H1 (cell line): ENCODE measurements at places on chromosomes 2 and 18. TPM values are rescaled to one million over a fixed set of nuclear protein-coding genes. Genes with fewer than 3 reads are reported as not detected.

PPP1R1C gene
- 2.5 and 5.3 TPM in 2 replicates for total RNA-seq

GREB1L gene
- 0.31 and 0.34 TPM in 2 replicates for total RNA-seq

TPO gene
- not detected in 2 replicates for total RNA-seq

DNA sequence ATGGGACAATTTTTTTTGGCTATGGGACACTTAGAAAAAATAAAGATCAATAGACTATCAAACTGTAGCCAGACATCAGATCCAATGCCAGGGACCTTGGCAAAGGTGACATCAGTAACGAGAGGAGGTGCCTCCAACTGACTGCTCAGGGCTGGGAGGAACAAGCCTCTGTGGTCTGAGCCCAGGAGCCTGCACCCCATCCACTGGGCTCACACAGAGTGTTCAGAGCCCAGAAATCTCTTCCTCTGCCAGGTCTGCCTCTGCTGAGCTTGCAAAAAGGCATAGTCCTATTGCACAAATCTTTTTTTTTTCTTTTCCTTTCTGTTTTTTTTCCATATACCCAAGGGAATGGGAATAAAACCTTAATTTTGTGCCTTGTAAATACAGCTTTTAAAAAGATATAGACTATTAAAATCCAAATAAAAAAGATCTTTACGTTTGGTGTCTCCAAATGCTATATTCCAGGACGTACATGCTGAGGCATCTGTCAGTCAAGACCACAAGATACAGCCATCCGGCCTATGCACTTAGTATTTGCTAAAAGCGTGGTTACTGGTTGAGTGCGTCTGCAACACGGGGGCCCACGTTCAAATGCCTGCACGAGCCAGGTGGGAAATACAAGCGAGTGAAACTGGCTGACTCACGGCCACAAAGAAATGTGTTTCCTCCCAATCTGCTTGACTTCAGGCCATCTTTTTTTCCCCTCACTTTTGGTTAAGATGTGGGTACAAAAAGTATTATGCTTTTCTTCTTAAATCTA is 7.8 kb upstream of the ARHGAP25 start:
- H3K4me3 ChIP-seq: no peak overlapping the region
- H3K27ac ChIP-seq: no peak overlapping the region
- DNase-seq: no peak
- H3K36me3 ChIP-seq: no peaks in the 10 kb centered on the region

DNA sequence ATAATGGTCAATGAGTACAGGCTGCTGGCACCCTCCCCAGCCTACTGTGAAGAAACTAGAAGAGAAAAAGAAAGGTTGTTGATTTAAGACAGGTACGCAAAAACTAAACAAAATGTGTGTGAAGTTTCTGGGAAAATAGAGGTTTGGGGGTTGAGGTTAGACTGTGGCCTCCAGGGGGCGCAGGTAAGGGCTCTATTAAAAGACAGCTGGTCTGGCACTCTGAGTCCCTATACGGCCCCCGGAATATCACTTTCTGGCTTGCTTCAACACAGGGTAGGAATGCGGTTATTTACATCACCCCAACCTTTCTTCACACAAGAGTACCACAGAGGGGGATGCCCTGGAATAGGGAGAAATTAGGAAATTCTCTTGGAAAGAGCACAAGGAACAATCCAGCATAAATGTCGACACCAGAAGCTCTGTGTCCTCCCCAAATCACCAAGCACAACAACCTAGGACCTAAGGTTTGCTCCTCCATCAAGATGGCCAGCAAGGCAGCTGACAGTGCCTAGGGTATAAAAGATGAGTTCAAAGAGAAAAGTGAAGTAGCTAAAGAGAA is 480.8 kb upstream of the KLHL29 start:
- peak; percentile 84 for DNase-seq
- no peak overlapping the region for H3K4me3 ChIP-seq
- H3K27ac ChIP-seq: no peak overlapping the region

DNA sequence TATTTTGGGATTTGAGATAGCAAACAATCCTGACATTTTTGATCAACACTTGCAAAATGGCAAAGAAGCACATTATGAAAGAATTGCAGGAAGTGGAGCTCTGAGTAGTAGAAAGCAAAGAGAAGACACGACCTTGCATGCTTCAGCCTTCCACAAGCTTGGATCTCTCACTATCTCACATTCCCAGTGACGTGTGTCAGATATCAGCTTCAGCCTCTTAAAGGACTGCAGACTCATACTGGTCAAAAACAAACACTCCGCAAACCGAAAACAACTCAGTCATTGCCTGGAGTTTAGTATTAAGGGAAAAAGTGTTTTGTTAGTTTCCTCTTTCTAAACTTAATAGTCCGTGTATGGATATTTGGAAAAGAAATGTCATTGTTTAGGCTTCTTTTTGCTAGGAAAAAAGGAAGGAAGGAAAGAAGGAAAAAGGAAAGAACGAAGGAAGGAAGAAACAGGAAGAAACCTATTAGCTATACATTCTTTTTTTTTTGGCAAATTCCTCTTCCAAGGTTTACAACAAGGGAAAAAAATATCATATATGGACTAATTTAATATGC is 32.6 kb upstream of the SLC40A1 start:
- no peak for DNase-seq
- H3K27me3 ChIP-seq: no peaks in the 10 kb centered on the region
- no peak overlapping the region for H3K27ac ChIP-seq
- no peaks in the 10 kb centered on the region for H3K36me3 ChIP-seq
- no peak overlapping the region for H3K4me3 ChIP-seq
- H3K4me1 ChIP-seq: no peaks in the 10 kb centered on the region

DNA sequence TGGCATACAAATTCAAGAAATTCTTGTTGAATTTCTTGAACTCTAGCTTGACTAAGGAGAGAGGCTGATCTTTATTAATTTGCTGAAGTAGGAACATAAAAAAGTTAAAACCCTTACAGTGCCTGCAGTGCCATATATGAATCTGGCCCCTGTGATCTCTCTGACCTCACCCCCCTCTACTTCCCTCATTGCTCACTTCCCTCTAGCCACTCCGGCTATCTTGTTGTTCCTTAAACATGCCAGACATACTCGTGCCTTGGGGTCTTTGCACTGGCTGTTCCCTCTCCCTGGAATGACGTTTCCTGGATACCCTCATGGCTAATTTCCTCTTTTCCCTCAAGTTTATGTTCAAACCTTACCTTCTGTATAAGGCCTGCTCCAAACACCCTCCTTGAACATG is 246.3 kb upstream of the SIX2 start:
- H3K36me3 ChIP-seq: no peaks in the 10 kb centered on the region
- DNase-seq: no peak
- no peaks in the 10 kb centered on the region for H3K27me3 ChIP-seq
- H3K27ac ChIP-seq: no peak overlapping the region
- peaks cover 24% of the 10 kb centered on the region for H3K4me1 ChIP-seq

DNA sequence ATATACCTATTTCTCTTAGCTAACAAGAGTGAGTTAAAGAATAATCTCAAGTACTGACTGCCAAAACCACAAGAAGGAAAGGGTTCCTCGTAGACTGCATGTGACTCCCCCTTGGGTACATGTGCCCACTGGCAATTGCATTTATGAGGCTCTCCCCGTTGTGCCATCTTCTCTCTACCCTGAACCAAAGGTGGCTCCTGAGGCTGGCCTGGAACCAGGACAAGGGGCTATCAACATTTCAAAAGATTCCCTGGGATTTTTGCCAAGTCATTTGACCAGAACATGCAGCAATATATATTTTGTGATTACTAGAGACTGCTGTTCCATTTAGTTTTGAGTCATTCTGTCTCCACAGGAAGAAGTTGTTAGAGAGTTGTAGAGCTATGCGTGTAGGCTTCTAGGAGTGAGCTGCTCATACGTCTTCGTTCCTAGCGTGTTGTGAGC is 45.8 kb downstream of the LAMA3 start:
- H3K27ac ChIP-seq: no peak overlapping the region
- H3K4me3 ChIP-seq: no peak overlapping the region
- no peak for DNase-seq
- no peaks in the 10 kb centered on the region for H3K27me3 ChIP-seq

- no peaks in the 10 kb centered on the region; the same call in 1 of the 2 replicates for H3K4me1 ChIP-seq
- H3K4me3 ChIP-seq: no peak overlapping the region
- no peak for DNase-seq
- no peaks in the 10 kb centered on the region for H3K36me3 ChIP-seq
Measured at GRCh38 chr2:217327953-217328621, 468.2 kb upstream of the TNP1 start.

DNA sequence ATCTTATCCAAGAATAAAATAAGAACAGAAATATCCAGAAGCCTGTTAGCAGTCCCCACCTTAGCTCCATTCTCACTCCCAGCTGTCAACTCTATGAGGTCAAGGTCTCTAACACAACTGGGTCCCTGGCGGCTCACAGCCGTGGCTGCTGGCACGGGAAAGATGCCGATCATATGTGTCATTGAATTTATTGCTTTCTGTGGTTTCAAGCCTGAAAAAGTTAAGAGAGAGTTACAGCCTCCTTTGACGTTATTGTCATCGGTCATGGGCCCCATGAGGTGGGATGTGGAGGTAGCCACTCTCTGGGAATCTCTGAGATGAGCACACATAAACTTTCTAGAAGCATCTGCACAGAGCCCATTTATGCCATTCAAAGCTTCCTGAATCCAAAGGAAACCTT is 28.7 kb upstream of the CABLES1 start:
- H3K4me1 ChIP-seq: no peaks in the 10 kb centered on the region
- H3K4me3 ChIP-seq: no peak overlapping the region
- no peak overlapping the region for H3K27ac ChIP-seq
- H3K27me3 ChIP-seq: no peaks in the 10 kb centered on the region
- H3K36me3 ChIP-seq: no peaks in the 10 kb centered on the region

DNA sequence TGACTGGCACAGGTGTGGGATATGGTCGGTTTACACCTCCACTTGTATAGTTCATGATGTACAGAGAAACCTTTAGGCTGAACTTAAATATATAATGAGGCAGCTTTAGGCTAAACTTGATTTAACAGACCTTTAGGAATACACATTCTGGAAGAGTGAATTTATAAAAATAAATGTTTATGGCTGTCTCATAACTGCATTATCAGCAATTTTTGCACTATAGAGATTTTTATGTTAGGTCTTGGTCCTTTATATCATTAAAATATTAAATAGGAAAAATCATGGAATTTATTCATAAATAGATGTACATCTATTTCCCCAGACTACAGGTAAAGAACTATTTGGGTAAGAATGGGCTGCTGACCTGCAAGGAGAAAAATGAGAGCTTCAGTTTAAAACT is 19.8 kb downstream of the RAB27B start:
- DNase-seq: no peak
- no peak overlapping the region for H3K27ac ChIP-seq
- no peaks in the 10 kb centered on the region for H3K36me3 ChIP-seq
- no peaks in the 10 kb centered on the region for H3K4me1 ChIP-seq

DNA sequence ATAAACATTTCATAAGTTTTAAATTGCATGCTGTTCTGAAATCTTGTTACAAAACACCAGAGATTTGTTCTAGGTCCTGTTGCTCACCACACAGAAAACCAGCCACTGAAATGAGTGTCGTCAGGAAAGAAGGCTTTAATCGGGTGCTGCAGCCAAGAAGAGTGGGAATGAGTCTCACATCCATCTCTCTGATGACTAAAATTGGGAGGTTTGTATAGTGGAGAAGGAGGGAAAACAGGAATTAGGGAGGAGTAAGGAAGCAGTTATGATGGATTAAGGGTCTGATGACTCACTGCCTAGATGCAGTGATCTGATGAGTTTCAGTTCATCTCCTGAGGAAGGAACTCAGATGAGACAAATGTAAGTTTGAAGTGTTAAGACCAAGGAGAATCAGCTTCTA is 42.1 kb upstream of the GPR39 start:
- no peak for DNase-seq
- H3K4me1 ChIP-seq: no peaks in the 10 kb centered on the region
- no peak overlapping the region for H3K27ac ChIP-seq
- H3K4me3 ChIP-seq: no peak overlapping the region
- H3K27me3 ChIP-seq: no peaks in the 10 kb centered on the region

GRCh38 chr18:29191263-29191662 is 1014.3 kb upstream of the CDH2 start:
- no peaks in the 10 kb centered on the region for H3K36me3 ChIP-seq
- no peaks in the 10 kb centered on the region for H3K27me3 ChIP-seq
- no peak for DNase-seq
- H3K27ac ChIP-seq: no peak overlapping the region
- H3K4me3 ChIP-seq: no peak overlapping the region

DNA sequence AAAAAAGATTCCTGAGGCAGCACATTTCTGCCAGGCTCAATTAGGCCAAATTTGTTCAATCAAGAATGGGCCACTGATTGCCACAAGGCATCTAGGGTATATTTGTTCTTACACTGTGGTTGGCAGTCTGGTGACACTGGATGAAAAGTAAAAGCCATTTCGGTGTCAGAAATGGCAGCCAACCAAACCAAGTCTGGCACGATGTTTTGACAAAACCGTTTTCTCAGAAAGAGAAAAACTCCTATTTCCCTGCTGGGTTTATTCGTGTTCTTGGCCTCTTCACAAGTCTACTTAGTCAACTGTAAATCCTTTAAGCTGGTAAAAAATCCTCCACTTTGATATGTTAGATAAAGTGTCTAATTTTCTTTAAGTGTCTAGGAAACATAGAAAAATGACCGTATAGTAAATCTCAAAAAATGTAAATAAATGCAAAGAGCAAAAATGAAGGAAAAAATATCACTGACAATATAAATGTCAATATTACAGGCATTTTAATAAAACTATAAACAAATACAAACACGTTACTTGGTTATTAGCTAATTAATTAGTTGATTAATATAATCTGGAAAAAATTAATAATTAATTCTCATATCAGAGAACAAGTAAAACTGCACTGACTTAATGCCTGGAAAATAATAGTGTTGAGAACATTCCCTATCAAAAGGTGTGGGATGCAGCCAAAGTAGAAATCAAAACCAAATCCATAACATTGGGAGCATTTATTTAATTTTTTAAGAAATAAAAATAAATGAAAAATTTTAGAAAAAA is 182.0 kb upstream of the ZNF804A start:
- no peaks in the 10 kb centered on the region for H3K4me1 ChIP-seq
- H3K27me3 ChIP-seq: no peaks in the 10 kb centered on the region

DNA sequence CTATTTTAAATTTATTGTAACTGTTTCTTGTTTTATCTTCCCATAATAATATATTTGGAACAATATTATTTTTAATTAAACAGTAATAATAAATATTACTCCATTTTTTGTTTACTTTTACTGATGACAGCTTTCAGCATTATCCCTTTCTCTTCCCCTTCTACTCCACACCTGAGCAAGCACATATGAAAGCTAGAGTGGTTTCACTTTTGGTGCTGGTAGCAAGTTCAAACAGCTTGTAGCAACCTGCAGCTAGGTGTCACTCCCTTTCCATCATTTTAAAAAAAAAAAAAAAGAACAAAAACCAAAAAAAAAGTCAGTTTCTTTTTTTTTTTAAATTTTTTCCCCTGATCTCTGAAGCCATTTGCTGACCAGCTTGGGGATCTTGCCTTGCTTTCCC is 801.8 kb downstream of the CCDC85A start:
- no peak overlapping the region for H3K4me3 ChIP-seq
- no peak overlapping the region for H3K27ac ChIP-seq
- no peaks in the 10 kb centered on the region for H3K36me3 ChIP-seq
- H3K27me3 ChIP-seq: no peaks in the 10 kb centered on the region
- H3K4me1 ChIP-seq: no peaks in the 10 kb centered on the region
